Activated T-helper 2 cell treated with anti-CD3 and anti-CD28 coated beads, Interferon-gamma antibody, Interleukin-2, Interleukin-4, amounts not matched to agents 10 μg/mL and 5 μg/mL and 100 μg/mL, durations not matched to agents 14 hours and 24 hours and 36 hours (primary cell): ENCODE measurements at places on chromosomes 12 and 14. TPM values are rescaled to one million over a fixed set of nuclear protein-coding genes. Genes with fewer than 3 reads are reported as not detected.
A peak's percentile ranks its signal among the peaks of the same experiment; 100 is the strongest.

The IFNG-AS1 gene
- total RNA-seq, result not detected in 2 replicates

The RFX4 gene
- not detected in 2 replicates for total RNA-seq

The TC2N gene
- total RNA-seq, result 16.1 and 19.9 TPM in 2 replicates

DNA sequence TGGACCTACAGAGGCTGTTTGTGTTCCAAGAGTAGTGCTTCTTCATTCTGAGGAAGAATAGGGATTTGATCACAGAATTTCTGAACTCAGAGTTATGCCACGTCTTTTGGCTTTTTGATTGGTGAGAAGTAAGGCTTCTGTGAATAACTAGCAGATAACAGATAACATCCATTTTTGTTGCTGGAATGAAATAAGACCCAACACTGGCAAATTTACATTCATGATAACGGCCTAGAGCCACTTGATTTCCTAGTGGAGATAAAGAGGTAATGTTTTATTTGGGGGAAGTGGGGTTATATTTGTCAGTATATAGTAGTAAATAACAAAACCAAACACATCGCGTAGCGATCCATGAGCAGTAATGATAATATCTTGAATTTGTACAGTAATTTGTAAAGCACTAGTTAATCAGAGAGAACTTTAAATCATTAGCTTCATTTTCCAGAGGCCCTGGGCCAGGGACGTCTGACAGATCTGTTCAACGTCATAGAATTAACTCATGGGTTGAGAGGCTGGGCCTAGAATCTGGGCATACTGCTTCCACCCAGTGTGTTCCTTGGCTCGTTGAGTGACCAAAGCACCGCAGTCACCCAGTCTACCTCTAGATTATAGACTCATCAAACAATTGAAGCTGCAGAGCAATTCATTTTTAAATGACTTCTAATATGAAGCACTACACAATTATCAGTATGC lies 79.6 kb downstream of the HMGA2 start:
- no peak overlapping the region for H3K27ac ChIP-seq
- peaks cover 5% of the 10 kb centered on the region for H3K27me3 ChIP-seq
- H3K36me3 ChIP-seq, result no peaks in the 10 kb centered on the region
- H3K4me3 ChIP-seq, result no peak overlapping the region
- no peaks in the 10 kb centered on the region for H3K4me1 ChIP-seq

DNA sequence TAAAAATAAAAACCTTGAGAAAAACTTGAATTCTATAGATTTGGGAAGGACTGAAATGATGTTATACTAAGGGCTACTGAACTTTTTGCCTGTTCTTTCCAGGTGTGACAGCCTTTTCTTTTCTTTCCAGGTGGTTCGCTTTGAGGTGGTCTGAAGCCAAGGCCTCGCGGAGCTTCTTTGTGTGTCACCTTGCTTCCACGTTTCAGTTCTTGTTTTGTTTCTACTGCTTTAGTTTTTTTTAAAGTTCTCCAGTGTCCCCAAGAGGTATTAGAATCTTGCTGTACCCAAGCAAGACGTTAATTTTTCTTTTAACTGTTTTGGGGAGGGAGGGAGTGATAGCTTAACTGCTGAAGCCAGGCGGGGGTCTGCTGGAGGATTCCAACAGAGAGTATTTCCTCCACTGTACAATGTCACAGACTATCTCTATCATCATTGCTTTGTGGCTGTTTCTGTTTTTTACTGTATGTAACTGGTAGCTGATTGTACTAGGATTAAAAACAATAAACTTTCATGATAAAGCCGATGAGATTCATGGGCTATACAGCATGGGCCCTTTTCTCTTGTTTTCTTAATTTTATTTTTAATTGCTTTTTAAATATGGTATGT lies 40.2 kb downstream of the PROX2 start:
- H3K4me1 ChIP-seq, result peaks cover 43% of the 10 kb centered on the region
- H3K4me3 ChIP-seq, result no peak overlapping the region
- peak overlapping the region; percentile 31 for H3K27ac ChIP-seq
- no peak for DNase-seq
- peaks cover 35% of the 10 kb centered on the region for H3K36me3 ChIP-seq
- no peaks in the 10 kb centered on the region for H3K27me3 ChIP-seq

DNA sequence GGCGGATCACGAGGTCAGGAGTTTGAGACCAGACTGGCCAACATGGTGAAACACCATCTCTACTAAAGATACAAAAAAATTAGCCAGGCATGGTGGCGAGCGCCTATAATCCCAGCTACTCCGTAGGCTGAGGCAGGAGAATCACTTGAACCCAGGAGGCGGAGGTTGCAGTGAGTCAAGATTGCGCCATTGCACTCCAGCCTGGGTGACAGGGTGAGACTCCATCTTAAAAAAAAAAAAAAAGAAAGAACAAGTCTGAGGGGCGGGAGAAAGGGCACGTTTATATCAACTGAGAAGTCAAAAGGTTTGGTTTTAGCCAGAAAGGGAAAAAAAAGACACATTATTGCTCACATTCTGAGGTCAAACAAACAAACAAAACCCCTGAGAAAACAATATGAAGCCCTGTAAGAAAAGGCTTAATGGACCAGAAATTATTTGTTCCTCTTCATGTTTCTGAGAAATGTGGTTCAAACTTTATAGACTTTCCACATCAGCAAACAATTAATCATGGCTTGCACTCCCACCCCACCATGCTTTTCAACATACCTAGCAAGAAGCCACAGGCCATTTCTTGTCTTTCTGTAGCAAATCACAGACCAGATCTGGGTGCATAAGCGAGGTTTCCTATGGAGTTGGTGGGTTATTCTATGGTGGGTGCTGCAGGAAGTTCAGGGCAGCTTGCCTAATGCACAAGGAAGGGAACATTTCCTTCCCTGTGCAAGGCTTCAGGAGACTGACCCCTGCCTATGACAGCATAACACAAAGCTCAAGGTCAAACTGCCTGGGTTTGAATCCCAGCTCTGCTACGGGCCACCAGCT lies 80.1 kb downstream of the SSPN start:
- peaks cover 26% of the 10 kb centered on the region for H3K4me1 ChIP-seq
- no peaks in the 10 kb centered on the region for H3K36me3 ChIP-seq
- H3K4me3 ChIP-seq, result no peak overlapping the region
- no peak for DNase-seq

DNA sequence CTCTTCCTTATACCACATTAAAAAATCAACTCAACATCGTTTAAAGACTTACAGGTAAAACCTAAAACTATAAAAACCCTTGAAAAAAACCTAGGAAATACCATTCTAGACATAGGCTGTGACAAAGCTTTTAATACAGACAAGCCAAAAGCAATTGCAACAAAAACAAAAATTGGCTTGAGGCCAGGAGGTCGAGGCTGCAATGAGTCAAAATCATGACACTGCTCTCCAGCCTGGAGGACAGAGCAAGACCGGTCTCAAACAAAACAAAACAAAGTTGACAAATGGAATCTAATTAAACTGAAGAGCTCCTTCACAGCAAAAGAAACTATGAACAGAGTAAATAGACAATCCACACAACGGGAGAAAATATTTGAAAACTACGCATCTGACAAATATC lies 1057.8 kb downstream of the FSCB start:
- H3K27me3 ChIP-seq, result no peaks in the 10 kb centered on the region
- no peaks in the 10 kb centered on the region for H3K36me3 ChIP-seq
- H3K4me3 ChIP-seq, result no peak overlapping the region

DNA sequence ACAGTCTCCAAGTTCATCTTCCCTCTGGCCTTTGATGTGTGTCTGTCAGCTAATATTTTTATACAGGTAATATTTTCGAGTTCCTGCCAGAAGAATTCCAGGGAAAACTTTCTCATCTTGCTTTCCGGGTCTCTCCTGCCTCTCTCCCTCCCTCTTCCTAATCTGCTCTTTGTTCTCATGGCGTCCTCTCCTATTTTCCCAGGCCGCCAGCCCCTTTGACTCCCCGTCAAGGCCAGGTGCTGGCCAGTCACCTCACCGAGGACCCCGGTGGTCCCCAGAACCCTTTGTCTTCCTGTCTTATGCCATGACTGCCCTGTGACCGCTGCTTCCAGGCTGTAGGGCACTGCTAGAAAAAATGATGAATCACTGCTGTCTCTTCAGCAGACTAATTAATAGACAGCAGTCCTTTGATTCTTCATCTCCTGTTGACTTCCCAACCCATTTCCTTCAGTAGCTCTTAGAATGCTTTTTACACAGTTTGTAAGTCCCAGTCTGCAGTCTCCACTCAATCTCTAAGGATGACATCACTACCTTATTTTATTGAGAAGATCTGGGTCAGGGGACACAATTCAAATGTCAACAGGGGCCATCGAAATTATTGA lies 40.7 kb downstream of the PPFIBP1 start:
- H3K4me3 ChIP-seq, result no peak overlapping the region
- DNase-seq, result no peak
- H3K27me3 ChIP-seq, result peaks cover 47% of the 10 kb centered on the region
- no peaks in the 10 kb centered on the region for H3K36me3 ChIP-seq
- no peak overlapping the region for H3K27ac ChIP-seq

GRCh38 chr12:62575036-62575435 lies 108.4 kb downstream of the MON2 start:
- no peak overlapping the region for H3K27ac ChIP-seq
- H3K27me3 ChIP-seq, result no peaks in the 10 kb centered on the region
- no peak for DNase-seq
- H3K4me3 ChIP-seq, result no peak overlapping the region
- H3K36me3 ChIP-seq, result peaks cover 28% of the 10 kb centered on the region

- H3K36me3 ChIP-seq, result peaks cover 38% of the 10 kb centered on the region
- DNase-seq, result no peak
- no peaks in the 10 kb centered on the region for H3K4me1 ChIP-seq
Measured at GRCh38 chr14:50804181-50804721, 26.7 kb downstream of the NIN start.

DNA sequence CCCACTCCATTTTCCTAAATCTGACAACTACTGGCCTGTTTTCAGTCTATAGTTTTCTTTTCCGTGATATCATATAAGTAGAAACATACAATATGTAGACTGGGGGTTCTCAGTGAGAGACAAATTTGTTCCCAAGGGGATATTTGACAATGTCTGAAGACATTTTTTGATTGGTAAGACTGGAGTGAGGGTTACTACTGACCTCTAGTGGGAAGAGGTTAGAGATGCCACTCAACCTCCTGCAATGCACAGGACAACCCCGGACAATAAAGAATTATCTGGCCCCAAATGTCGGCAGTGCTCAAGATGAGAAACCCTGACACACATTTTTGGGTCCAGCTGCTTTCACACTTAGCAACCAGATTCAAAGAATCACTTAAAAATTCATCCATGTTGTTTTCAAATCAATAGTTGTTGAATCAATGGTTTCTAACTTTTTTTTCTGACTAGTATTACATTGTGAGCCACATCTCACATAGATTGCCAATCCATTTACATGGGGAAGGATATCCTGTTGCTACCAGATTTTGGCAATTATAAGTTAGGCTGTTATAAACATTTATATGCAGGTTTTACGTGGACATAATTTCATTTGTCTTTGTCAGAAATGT lies 307.1 kb downstream of the RPL10L start:
- H3K36me3 ChIP-seq, result no peaks in the 10 kb centered on the region
- no peak overlapping the region for H3K4me3 ChIP-seq
- H3K27me3 ChIP-seq, result no peaks in the 10 kb centered on the region
- no peak overlapping the region for H3K27ac ChIP-seq

DNA sequence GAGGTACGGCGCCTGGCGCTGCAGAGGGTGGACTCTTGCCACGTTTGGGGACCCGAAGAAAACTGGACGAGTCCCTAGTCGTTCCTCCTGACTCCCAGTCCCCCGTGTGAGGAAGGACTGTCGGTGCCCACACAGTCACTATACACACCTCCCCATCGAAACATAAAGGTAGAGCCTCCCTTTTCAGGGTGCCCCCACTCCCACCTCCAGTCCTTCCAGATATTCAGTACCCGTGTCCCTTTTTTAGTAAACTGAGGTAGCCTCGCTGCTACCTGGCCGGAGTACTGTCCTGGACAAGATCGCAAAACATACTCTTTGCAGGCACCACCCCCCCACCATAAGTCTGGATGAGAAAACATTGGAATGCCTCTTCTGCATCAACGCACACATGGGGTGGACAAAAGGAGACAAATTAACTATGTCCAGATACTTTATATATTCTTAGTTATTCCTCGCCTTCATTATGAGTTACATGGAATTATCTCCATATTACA lies 610 bp upstream of the KMT2D start:
- peaks cover 36% of the 10 kb centered on the region for H3K4me1 ChIP-seq
- no peak for DNase-seq
- H3K36me3 ChIP-seq, result peaks cover 30% of the 10 kb centered on the region
- no peaks in the 10 kb centered on the region for H3K27me3 ChIP-seq

DNA sequence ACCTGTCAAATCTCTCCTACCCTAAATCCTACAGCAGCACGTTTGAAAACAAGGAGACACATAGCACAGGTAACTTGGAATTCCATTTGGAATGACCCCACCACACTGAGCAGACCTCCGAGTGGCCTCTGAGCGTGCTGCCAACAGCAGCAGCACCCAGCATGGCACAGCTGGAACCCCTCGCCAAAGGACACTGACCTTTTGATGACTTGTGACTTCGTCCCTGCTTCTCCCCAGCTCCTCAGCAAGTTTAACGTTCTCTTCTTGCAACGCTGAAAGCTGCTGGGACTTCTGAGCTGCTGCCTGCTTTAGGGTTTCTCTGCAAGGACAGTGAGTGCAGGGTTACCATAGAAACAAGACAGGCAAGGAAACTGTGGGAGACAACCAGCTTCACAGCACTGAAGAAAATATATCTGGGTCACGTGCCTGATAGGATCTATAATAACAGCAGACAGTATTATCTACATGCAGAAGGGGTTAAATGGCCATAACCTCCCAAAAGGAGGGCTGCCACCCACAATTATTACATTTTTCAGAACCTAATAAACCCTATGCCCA lies 43.3 kb upstream of the VPS33A start:
- no peak for DNase-seq
- H3K4me3 ChIP-seq, result no peak overlapping the region
- H3K27ac ChIP-seq, result no peak overlapping the region
- H3K4me1 ChIP-seq, result no peaks in the 10 kb centered on the region
- H3K36me3 ChIP-seq, result peaks cover 32% of the 10 kb centered on the region

GRCh38 chr12:123097561-123098084 lies 53.3 kb downstream of the PITPNM2 start:
- H3K27me3 ChIP-seq, result no peaks in the 10 kb centered on the region
- peaks cover 5% of the 10 kb centered on the region for H3K4me1 ChIP-seq
- no peaks in the 10 kb centered on the region for H3K36me3 ChIP-seq
- no peak overlapping the region for H3K4me3 ChIP-seq
- no peak overlapping the region for H3K27ac ChIP-seq

GRCh38 chr14:55448141-55448614 lies 7.8 kb upstream of the TBPL2 start:
- H3K27ac ChIP-seq, result no peak overlapping the region
- H3K4me1 ChIP-seq, result peaks cover 23% of the 10 kb centered on the region
- H3K36me3 ChIP-seq, result no peaks in the 10 kb centered on the region
- H3K4me3 ChIP-seq, result no peak overlapping the region
- no peak for DNase-seq
- no peaks in the 10 kb centered on the region for H3K27me3 ChIP-seq

- peaks cover 26% of the 10 kb centered on the region for H3K27me3 ChIP-seq
- H3K36me3 ChIP-seq, result no peaks in the 10 kb centered on the region
- H3K27ac ChIP-seq, result peak overlapping the region; percentile 62
- H3K4me3 ChIP-seq, result peak overlapping the region; percentile 13
- H3K4me1 ChIP-seq, result peaks cover 44% of the 10 kb centered on the region
Measured at GRCh38 chr14:72451054-72451972, 442.6 kb downstream of the DPF3 start.
